ENCODE measurements at places on chromosomes 3 and 15.

DNA sequence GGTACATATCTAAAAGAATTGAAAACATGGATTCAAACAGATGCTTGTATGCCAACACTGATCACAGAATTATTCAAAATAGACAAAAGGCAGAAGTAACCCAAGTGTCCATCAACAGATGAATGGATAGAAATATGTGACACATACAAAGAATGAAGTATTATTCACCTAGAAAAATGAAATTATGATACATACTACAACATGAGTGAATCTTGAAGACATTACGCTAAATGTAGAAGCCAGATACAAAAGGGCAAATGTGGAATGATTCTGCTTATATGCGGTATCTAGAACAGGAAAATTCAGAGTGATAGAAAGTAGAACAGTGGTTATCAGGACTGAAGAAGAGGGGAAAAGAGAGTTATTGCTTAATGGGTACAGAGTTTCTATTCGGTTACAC lies 26.2 kb upstream of the SLC12A8 start:
- no peak for DNase-seq

GRCh38 chr3:11583638-11584046 lies 60.1 kb downstream of the VGLL4 start:
- no peak for DNase-seq

DNA sequence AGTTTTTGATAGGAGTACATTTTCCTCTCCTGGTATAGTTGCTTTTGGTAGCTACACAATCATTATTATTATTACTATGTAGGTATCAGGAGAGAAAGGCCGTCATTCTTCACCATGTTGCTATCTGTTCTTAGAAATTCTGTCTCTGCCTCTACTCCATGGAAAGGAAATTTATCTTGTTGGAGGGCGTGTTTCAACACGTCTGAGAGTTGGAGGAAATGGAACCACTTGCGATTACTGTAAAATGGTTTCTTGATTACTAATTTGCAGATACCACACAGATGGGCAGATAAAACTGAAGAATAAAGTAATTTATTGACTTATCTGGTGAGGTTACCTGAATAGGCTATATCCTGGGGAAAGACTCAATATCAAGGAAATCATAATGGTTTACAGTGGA lies 488.4 kb downstream of the NR2F2 start:
- DNase-seq: no peak

DNA sequence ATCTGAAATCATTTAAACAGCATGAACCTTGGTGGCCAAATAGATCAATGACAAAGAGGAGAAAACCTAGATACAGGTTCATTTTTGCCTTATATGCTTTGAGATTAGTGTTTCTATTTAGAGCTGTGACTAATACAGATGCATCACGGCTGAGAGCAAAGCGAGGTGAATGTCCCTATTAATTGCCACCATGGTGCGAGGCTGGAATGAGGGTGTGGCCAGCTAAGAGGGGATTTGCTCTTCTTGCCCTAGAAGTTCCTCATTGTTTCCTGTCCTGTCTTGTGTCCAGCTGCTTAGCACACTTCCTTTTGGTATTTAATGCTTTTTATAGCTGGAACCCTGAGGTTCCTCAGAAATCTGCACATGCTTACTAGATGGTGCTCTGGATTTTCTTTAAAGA lies 339.1 kb upstream of the RGMA start:
- DNase-seq: no peak

GRCh38 chr3:124973290-124973689 lies 38.7 kb upstream of the MUC13 start:
- no peak for DNase-seq

DNA sequence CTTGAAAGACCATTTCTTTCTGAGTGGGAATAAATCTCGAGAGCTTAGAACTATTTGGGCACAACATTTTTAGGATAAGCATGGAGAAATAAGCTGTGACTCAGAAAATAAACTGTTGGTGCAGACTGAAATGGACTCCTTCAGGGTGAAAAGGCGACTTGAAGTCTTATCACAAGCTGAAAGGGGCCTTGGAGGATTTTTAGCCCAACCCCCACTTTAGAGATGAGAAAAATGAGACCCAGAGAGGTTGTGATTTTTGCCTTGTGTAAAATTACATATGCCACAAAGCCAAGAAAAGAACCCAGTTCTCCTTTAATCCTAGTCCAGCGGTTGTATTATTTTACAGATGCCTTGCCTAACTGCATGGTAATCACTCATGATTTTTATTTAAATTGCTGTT lies 1.5 kb downstream of the ATP1B3 start:
- no peak for DNase-seq
